ENCODE measurements at places on chromosomes 13 and 19.

- DNase-seq, result no peak
These were observed 12.4 kb downstream of the NOSIP start for GRCh38 chr19:49567861-49568441.

GRCh38 chr13:51456510-51456909, 3.7 kb upstream of the INTS6 start:
- DNase-seq, result no peak

DNA sequence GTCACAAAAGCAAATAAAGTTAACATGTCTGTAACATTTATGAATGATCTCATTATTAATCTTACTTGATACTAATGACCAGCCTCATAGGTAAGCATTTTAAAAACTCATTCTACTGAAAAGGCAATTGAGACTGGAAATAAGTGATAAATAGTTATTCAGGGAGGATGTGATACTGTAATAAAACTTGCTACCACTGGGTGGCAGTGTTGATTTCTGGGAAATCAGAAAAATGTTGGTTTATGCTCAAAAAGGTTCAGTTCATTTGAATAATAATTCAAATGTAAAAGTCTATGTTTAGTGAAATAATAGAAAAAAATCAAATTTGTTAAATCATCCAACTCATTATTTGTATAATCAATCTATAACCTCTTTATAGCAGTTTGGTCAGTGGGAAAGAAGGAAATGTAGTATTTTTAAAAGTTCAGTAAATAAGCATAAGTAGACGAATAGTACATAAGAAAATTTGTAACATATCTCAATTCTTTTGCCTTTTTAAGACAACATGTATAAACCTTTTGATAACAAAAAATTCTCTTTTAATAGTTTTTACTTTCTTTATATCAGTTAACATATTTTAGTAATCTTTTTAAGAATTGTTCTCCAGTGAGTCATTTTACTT, 9.6 kb downstream of the ABHD13 start:
- DNase-seq, result no peak

- no peak for DNase-seq
These were observed 1.4 kb downstream of the LENG9 start for GRCh38 chr19:54462047-54462654.

- DNase-seq, result no peak
These were observed 377.0 kb downstream of the OLFM4 start for GRCh38 chr13:53405616-53406015.

DNA sequence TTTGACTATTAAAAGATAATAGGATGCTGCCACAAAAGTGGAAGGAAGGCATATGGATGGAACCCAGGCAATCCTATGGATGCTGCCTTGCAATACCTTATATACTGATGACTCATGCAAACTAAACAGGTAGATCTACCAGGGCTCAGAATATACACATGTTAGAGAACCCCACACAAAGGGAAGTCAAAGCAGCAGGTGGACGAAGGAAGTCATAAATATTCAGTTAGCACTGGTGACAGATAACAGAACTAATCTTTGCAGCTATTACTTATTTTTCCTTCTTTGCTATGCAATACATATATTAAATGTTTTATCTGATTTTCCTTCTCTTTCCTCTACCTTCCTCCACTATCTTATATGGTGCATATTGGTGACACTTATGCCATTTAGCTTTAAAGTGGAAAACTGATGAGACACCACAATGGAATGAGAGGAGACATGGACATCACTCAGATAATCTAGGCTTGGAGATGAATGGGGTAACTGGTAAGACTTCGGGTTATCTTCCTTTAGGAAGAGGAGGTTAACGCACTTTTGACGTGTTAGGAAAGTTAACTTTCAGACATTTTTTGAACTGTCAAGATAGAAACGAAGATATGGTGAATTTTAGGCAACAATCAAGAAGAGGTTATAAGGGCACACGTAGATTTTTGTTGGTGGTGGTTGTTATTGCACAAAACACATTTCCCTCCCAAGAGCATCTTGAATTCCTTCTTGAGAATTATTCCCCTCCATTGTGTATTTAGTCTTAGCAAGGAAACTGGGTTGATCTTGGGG, 39.8 kb upstream of the MBNL2 start:
- no peak for DNase-seq

GRCh38 chr19:38838208-38838985, 6.8 kb upstream of the ECH1 start:
- no peak for DNase-seq

GRCh38 chr13:112416647-112417046, 40.5 kb downstream of the SPACA7 start:
- no peak for DNase-seq

GRCh38 chr13:29436721-29437280, 158.7 kb downstream of the SLC7A1 start:
- no peak for DNase-seq

DNA sequence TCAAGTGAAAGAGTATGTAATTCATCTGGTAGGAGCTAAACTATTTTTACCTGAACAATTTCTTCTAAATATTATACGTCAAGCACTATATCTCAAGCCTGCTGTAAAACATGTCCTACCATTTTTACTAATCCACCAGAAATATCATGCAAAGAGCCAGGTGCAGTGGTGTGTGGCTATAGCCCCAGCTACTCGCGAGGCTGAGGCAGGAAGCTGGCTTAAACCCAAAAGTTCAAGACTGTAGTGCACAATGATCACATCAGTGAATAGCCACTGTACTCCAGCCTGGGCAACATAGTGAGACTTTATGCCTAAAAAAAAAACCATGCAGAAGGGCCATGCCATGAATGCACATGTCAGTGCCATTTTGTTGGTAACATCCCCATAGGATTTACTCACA, 20.7 kb upstream of the CLN5 start:
- no peak for DNase-seq

GRCh38 chr19:36999313-36999712, 78.9 kb upstream of the ZNF420 start:
- no peak for DNase-seq

GRCh38 chr13:38656699-38657098, 30.2 kb upstream of the FREM2 start:
- DNase-seq, result no peak

DNA sequence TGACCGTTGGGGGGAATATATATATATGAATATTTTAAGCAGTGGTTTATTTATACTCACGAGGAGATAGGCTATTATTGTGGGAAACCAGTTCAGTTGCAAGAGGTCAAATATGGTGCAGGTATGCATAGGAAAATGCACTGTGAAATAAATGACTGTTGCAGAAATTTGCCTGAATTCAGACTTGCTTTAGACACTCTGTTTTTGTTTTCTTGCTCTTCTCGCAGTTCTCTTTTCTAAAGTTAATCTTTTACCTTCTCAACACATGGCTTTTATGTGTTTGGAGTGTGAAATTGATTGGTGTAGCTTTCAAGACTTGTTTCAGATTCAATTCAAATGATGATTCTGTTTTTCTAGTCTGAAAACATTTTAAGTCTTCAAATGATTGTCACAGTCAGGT, 109.7 kb downstream of the LRCH1 start:
- no peak for DNase-seq

GRCh38 chr13:45361596-45362206, 20.7 kb upstream of the TPT1 start:
- no peak for DNase-seq

DNA sequence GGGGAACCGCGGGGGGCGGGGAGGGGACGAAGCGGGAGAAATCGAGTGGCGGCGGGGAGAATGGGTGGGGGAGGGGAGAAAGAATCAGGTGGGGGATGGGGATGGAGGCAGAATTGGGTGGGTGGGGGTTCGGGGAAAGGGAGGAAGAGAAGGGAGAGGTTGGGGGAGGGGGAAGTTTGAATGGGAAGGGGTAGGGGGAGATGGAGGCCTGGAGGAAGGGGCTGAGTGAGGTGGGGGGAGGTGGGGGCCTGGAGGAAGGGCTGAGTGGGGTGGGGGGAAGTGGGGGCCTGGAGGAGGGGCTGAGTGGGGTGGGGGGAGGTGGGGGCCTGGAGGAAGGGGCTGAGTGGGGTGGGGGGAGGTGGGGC, 403 bp upstream of the ADAMTS10 start:
- no peak for DNase-seq

DNA sequence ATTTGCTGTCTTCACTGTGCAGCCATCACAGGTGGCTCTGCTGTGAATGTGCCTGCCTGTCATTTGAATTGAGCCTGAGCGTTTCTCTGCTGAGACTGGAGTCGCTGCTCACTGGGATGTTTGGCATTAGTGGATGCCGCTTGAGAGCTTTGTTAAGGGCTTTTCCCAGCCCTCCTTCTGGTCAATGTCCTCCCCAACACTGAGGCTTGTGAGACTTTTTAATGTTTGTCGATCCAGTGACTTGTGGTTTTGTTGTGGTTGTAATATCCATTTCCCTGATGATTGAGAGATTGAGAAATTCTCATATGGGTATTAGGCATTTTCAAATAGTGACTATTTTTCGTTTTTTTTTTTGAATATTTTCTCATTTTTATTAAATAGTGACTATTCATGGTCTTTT, 2.6 kb downstream of the TPRX2 start:
- no peak for DNase-seq

DNA sequence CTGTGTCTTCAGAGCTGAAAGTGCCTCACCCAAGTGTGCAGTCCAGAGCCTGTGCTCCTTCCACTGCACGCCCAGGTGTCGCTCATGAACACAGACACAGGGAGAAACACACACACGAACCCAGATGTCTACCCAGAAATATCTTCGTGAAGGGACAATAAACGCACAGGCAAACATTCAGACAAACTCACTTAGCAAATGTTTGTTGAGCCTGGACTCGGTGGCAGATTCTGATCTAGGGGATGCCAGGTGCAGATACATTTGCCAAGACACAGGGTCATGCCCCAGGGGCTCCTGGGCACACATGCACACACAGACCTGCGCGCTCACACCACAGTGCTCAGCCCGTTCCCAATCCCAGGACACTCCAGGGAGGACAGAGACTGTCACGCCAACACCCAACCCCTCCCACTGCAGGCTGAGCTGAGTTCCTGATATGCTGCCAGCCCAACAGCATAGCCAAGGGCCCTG, 31.9 kb downstream of the SCGB2B2 start:
- DNase-seq, result no peak

- no peak for DNase-seq
These were observed 7.5 kb downstream of the F10 start for GRCh38 chr13:113129921-113130750.

DNA sequence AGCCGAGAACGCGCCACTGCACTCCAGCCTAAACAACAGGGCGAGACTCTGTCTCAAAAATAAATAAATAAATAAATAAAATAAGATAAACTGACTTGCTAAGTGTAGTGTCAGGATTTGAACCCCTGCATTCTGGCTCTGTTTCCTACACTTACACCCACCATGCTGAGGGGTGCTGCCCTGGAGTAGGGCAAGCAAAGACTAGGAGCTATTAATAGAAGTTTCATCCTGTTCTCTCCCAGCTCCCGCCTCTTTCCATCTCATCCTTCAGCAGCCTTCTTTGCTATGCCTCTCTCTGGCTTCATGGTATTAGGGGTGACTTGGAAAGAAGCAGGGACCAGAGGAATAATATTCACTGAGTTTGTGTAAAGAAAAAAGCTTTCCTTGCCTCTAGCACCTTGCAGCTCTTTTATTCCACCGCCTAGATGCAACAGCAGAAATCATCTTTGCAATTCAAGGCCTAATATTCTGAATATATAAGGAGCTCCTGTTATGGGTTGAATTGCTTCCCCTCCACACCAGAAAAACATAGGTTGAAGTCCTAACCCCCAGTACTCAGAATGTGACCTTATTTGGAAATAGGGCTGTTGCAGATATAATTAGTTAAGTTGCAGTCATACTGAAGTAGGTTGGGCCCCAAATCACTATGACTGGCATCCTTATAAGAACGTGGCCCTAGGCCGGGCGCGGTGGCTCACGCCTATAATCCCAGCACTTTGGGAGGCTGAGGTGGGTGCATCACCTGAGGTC, 8.7 kb upstream of the PLAUR start:
- no peak for DNase-seq

- DNase-seq, result no peak
These were observed 46.2 kb downstream of the FNDC3A start for GRCh38 chr13:49021953-49022352.

GRCh38 chr13:33645591-33646554, 172.1 kb upstream of the RFC3 start:
- no peak for DNase-seq

DNA sequence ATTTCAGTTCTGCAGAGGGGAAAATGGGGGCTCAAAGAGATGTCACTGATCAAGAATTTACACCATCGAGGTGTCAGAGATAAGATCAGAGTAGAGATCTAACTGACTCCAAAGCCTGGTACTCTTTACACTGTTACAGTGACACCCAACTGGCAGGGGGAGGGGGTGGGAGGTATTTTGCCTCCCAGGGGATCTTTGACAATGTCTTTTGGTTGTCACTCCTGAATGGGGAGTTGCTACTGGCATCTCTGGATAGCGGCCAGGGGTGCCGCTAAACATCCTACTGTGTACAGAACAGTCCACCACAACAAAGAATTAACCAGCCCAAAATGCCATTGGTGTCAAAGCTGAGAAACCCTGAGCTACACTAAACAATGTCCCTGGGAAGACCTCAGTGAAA, 3.1 kb downstream of the FPR3 start:
- no peak for DNase-seq

DNA sequence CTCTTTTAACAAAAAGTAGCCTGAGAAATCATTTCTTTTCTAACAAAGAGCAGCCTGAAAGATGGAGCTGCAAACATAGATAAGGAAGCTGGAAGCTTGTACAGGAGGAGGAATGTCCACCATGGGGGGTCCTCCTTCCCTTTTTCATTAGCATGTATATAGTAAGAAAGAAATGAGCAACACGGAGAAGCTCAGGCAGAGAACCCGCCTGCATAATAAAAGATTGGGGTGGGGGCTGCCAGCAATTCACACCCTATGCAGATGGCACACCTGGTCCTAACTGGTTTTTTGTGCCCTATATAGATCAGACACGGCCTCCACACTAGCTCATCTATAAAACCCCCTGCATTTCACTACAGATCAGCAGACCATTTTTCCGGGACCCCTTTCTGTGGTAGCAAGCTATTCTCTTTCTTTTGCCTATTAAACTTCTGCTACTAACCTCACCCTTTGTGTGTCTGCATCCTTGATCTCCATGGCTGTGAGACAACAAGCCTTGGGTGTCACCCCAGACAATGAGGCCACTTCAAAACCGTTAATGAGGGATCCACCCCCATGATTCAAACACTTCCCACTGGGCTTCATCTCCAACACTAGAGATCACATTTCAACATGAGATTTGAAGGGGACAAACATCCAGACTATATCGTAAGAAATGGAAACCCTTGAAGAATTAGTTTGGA, 167.5 kb upstream of the FREM2 start:
- no peak for DNase-seq

GRCh38 chr19:52234406-52234805, 35.0 kb upstream of the ZNF766 start:
- DNase-seq, result no peak

GRCh38 chr19:42099336-42099925, 23.5 kb downstream of the ZNF574 start:
- DNase-seq, result no peak

- DNase-seq, result no peak
These were observed at the start of gene B3GNT3 for GRCh38 chr19:17794731-17795494. Gene B3GNT3, plus strand, starts transcription at chr19:17795138. Its CDS starts 12,670 bp downstream, at chr19:17807808.

Data from BJ (cell line).